Astrocyte of the hippocampus (primary cell): ENCODE measurements at places on chromosomes 7 and 10.

- DNase-seq, result peak; percentile 69
Measured at GRCh38 chr10:14477408-14477710, 146.6 kb upstream of the FRMD4A start.

DNA sequence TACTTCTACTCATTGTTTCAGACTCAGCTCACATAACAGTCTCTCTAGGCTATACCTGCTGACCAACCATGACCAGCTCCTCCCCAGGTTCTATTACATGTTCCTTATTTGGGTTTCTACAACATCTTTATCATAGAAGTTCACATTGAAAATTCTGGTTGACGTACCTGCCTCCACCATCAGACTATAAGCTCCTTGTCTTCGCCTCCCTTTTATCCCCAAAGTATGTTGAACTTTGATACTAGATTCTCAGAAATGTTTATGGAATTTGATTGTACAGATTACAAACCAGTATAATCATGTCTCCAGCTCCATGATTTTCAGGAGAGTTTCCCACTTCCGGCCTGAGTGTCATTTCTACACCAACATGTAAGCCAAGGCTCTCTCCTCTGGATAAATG lies 15.0 kb downstream of the NPSR1 start:
- DNase-seq, result no peak

DNA sequence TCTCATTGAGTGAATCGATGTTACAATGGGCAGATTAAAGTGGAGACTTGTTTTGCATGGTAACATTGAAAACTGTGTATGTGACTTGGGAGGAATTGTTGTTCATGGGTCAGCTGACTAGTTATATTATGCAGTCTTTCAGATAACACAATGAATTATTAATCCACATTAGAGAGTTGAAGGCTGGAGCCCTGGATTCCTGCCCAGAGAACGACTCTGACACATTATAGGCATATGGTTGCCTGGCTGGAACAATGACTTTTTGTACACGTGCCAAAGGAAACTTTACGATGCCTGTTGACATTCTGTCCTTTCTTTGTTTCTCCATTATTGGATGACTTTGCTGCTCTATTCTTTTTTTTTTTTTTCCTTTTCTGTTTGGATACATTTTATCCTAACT lies 52.3 kb upstream of the TMEM229A start:
- DNase-seq, result peak; percentile 48

- DNase-seq, result no peak
Measured at GRCh38 chr10:71231206-71231605, 18.8 kb downstream of the UNC5B start.

DNA sequence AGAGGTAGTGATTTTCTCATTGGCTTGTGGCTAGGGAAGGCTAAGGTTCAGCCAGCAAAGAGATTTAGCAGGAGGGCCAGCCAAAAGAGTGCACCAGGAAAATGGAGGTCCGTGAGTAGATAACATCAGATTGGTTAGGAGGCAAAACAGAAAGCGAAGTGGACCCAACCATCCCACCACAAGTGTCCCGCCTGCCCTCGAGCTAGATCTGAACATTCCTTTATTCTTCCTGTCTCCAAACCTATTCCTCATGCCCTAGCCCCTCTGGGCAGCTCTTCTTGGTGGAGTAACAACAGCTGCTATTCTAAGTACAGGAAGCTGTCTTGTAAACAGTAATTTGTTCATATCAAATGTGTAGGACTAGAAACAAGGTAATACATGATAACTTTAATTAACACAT lies 85.7 kb upstream of the BET1 start:
- DNase-seq, result no peak

GRCh38 chr7:101861218-101861775 lies 43.9 kb downstream of the CUX1 start:
- no peak for DNase-seq

DNA sequence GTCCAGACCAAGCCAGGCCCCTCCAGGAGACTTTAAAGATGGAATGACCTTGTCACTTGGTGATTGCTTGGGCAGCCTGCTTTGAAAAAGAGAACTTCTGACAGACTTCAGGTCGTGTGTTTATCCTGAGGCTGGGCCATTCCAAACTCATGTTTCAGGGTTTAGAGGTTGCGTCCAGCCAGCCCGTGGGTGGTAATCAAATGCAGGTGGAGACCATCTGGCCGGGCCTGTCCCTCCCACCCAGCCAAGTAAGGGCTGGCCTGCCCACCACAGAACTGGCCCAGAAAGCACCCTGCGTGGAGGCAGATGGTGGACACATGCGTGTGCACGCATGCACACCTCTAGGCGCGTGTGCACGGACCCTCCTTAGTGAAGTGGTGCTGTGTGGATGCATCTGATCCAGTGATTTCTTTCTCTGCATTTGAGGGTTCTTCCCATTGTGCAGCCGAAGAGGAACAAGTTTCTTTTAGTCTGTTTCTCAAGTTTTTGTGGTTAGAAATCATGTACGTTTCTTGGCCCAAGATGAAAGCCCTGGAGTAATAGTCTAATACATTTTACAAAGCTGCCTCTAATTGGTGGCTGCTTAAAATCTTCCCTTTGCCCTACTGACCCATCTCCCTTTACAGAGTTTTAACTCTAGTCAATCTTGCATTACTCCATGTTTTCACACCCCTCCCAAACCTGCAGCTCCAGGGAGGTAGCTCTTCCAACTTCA lies 43.0 kb downstream of the SUFU start:
- DNase-seq, result peak; percentile 37

DNA sequence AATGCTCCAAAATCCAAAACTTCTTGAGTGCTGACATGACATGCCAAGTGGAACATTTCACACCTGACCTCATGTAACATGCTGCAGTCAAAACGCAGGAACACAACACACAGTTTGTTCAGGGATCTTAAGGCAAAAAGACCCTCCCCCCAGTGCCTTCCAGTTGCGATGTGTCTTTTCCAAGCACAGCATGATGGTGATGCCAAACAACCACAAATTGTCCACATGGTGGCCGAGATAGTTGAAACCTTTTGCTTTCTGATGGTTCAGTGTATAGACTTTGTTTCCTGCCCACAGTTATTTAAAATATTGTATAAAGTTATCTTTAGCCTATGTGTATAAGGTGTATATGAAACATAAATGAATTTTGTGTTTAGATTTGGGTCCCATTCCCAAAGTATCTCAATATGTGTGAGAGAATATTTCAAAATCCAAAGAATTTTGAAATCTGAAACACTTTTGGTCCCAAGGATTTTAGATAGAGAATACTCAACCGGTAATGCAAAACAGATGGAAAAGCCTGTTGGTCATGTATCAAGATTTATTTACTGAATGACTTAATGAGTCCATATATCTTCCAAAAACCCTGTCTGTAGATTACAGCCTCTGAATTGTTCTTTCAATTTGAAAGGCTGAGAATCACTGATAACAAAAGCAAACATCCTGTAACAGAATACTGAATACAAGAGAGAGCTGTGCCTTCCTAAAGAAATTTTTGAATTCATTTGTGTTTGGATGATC lies 93.4 kb upstream of the OIT3 start:
- DNase-seq, result no peak

GRCh38 chr7:39824456-39825200 lies 125.4 kb upstream of the CDK13 start:
- DNase-seq, result no peak
